ENCODE measurements at places on chromosomes 12 and 14.

GRCh38 chr12:104057771-104058197 is 6.5 kb upstream of the HCFC2 start:
- DNase-seq, result no peak

GRCh38 chr12:62720025-62720424 is 214.9 kb downstream of the PPM1H start:
- no peak for DNase-seq

- DNase-seq, result peak; percentile 53
Observed at GRCh38 chr12:49703647-49704137, 3.5 kb downstream of the FMNL3 start.

DNA sequence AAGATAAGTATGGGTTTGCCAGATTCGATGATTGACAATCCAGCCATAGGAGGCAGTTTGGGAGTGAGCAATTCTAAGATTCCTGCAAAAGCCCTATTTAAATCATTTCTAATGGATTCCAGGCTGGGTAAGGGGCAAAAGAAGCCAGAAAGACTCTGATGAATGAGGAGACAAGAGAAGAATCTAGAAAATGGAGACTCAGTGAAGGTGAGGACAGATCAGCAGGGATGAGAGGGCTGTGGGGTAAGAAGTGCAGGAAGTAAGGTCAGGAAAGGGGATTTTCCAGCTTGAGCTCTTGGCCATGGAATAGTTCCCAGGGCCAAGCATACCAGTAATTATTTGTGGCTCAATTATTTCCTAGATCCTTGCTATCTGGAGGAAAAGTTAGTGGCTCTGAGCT is 87.3 kb downstream of the TMX1 start:
- DNase-seq, result peak; percentile 78

- no peak for DNase-seq
Observed at GRCh38 chr12:124449623-124450375, 117.6 kb downstream of the NCOR2 start.

GRCh38 chr14:70822530-70823185 is 13.3 kb upstream of the MAP3K9 start:
- peak; percentile 24 for DNase-seq

DNA sequence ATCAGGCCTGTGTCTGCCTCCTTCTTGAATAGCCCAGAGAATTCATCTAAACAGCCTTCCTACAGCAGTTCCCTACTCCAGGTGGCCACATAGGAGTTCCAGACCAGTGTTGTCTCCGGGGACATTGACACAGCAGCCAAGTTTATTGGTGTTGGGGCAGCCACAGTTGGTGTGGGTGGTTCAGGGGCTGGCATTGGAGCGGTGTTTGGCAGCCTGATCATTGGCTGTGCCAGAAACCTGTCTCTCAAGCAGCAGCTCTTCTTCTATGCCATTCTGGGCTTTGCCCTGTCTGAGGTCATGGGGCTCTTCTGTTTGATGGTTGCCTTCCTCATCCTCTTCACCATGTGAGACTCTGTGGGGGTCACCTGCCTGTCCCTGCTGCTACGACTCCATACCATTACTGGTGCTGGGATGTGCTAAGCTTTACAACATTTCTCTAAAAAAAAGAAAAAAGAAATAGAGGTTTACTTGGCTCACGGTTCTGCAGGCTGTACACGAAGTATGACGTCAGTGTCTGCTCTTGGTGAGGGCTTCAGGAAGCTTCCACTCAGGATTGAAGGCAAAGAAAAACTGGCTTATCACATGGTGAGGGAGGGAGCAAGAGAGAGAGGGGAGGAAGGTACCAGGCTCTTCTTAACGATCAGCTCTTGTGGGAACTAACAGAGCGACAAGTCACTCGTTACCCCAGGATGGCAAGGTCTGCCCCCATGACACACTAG is 57.5 kb downstream of the CHST11 start:
- no peak for DNase-seq

DNA sequence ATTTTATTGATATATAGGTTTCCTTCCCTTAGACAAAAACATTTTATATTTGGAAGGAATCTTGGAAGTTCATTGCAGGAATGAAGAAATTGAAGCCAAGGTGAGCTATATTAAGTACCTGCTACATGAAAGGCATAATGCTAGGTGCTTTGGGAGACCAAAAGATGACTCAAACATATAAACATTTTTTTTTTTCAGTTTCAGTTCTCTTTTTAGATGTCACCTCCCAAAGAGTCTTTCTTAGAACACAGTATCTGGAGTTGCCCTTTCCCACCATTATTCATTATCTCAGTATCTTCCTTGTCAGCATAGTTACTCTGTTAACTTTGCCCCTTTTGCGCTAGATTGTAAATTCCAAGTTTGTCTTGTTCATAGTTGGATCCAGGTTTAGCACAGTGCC is 1.1 kb downstream of the LIN52 start:
- DNase-seq, result no peak

DNA sequence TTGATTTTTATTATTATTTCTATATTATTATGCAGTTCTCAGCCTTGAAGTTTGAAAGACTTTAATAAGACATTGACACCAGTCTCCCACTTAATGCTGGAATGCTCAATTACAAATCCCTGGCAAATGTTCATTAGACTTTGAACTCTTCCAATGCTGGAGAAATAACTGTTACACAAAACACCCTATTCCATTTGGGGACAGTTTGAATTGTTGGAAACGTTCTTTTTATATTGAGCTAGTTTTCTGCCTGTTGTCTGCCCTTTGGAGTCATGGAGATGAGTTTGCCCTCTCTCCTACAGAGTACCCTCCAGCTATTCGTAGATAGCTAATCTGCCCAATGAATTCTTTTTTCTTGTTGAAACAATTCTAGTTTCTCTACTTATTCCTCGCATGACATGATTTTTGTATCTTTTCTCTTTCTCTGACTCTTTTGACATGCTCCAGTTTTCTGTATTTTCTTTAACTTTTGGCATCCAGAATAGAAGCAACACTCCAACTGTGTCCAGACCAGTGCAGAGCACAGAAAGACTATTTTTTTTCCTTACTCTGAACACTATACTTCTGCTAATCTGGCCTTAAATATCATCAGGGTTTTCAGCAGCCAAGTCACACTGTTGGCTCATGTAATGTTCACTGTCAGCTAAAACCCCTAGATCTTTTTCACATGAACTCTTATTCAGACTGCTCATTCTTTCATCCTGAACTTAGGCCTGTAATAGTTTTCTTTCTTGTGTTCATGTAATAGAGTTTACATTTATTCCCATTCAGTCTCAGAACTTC is 379.3 kb downstream of the RAD51B start:
- DNase-seq, result no peak

- DNase-seq, result no peak
Observed at GRCh38 chr12:113006641-113007040, 28.3 kb downstream of the OAS2 start.
